ENCODE measurements at places on chromosomes 13 and 19.

GRCh38 chr19:48558018-48558684 is 6.2 kb downstream of the SULT2B1 start:
- peak; percentile 63 for DNase-seq

DNA sequence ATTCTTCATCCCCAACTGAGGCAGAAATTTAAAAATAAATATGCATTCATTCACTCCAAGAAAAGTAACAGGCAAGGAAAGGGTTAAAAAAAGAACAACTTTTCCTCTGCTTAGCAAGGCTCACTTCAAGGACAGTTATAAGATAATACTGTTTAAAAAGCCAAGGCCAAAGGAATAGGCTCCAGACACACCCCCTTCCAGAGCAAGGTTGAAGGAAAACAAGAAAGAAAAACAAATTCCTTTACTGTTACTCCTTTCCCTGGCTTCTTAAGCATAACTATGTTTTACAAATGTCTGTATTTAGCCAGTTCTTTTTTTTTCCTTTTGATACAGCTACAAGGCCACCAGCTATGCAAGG is 8.5 kb downstream of the SIGLEC11 start:
- peak; percentile 47 for DNase-seq

GRCh38 chr13:90122531-90122930 is 1225.0 kb upstream of the MIR17HG start:
- no peak for DNase-seq

GRCh38 chr19:38545596-38545995 is 72.2 kb downstream of the MAP4K1 start:
- DNase-seq: peak; percentile 33

DNA sequence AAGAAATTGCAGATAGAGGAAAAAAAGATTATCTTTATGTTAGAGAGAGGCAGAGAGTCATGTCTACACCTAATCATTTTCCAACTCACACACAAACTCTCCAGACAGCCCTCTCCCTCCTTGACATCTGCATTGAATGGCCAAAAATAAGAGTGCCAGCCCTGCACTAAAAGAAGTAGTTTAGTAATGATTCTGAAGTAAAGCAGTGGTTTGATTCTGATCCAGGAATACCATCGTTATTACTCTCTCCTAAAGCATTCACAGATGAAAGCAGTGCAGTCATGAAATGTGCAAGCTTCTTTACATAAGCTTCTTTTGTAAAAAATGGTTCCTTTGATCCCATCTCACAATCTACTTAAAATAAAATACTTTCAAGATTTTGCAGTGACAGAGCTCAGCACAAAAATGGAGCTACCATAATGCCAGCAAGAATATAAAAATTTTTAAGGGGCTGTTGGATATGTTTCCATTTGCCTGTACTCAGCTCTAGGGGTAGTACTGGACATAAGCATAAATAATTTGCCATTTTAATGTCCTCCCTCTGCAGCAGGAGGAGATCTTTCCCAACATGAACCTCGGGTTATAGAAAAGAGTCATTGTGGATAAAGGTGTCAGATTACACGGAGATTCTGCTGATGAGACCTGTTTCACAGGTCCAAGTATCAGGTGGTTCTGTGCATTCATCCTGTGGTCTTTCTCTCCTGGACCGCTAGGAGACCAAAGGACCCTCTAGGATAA is 406.3 kb downstream of the DCT start:
- DNase-seq: peak; percentile 83

DNA sequence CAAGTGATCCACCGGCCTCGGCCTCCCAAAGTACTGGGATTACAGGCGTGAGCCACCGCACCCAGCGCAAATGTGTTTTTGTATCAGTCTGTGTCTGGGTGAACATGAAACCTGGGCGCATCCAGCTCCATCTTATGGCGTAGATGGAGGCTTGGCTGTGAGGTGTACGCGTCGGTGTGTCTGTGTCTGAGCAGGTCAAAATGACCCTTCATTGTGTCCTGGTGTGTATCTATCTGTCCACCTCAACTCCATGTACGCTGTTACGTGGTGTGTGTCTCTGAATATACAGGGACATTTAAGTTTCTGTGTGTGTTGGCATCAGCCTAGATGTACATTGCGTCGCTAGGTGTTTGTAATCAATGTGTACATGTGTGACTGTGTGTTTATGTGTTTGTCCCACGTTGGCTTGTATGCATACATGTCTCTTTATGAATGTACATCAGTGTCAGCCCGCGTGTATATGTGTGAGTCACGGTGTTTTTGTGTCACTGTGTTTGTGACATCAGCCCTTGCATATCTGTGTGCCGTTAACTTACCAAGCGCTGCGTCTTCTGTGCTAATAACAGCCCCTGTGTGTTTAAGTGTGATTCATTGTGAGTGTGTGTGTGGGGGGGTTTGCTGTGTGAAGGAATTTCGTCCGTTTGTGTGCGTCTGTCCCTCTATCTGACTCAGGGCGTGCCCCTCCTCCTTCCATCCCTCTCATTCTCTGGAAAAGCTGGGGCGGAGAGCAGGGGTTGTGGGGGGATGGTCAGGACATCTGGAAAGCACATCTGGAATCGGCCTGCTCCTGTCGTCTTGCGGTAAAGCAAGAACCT is 6.4 kb downstream of the AXL start:
- peak; percentile 98 for DNase-seq

DNA sequence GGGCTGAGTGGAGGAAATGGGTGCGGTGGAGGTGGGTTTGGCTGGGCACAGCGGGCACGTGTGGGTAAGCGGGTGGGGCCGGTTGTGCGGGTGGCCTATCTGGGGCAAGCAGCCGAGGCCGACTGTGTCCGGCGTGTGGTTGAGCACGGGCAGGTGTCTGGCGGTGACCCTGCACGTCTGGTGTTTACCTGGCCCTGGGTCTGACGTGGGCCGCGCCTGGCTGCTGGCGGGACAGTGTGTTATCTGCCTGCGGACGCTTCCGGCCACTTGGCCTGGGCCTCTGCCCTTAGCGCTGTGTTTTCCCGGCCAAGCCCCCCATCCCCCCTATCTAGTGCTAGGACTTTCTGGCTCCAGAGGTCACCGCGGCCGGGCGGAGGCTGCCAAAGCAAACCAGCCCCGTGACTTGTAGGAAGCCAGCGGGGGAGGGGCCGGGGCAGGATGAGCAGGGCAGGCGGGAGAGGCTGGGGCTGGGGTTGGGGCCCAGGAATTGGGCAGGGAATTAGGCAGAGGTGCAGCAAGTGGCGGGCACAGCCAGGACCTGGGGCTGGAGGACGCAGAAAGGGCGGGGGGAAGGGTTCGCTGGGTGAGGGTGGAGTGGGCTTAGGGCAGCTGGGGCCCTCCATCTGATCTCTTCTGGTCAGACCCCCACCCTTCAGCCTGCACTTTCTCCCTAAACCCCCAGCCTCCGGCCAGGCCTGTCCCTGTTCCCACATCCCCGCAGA is 534 bp upstream of the HPN start:
- DNase-seq: peak; percentile 23

DNA sequence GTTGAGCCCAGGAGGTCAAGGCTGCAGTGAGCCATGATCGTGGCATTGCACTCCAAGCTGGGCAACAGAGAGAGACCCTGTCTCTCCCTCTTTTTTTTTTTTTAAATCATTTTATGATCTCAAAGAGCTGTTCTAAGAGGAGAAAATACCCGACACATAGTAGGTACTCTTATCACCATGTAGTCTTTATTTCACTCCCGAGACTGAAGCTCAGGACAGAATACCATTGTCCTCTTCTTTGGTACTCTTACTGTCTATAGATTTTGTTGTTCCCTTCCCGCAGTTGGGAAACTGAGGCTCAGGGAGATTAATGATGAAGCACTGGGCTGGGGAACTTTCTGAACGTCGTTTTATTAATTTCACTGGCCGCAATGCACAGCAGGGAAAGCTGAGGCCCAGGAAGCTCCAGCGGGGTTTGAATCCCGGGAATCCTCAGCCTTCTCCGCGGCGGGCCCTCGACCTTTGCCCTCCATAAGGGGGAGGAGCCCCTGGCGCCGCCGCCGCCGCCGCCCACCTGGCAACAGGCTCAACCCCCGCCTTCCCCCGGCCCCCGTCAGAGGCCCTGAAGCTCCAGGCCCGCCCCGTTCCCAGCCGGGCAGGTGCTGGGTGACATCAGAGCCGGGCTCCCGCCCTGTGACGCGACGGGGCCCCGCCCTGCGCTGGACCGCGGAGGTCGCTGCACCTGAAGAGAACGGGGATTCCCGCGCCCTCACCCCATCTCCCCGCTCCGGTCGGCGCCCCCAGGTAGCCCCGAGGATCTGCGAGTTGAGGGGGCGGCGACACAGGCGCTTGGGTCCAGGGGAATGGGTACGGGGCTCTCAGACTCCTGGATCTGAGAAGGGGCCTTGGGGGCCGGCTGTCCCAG is 1.6 kb downstream of the MYH14 start:
- DNase-seq: no peak

GRCh38 chr19:52492201-52492993 is 35.1 kb upstream of the ZNF808 start:
- no peak for DNase-seq

- DNase-seq: no peak
Observed at GRCh38 chr19:51724543-51724942, 752 bp upstream of the HAS1 start.

GRCh38 chr13:97019236-97019635 is 25.0 kb upstream of the OXGR1 start:
- no peak for DNase-seq

GRCh38 chr19:50959731-50960500 is 7.1 kb upstream of the KLK5 start:
- DNase-seq: no peak

- no peak for DNase-seq
Observed at GRCh38 chr19:14779151-14779550, 791 bp upstream of the ADGRE2 start.

DNA sequence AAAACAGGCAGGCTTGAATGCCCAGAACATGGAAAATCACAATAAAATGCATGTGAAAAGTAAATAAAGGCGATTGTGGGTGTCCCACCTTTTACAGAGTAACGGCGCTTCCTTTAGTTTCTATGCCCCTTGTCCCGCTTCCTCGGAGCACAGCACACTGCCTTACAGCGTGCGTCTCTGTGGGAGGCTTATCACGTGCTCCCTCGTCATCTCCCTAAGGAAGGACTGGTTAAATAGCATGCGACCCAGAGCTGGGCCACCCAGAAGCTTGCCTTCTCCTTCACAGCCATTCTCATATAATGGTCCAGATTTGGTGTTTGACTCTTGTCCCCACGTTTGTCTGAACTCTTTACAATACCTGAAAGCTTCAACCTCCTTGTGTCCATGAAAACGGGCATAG is 56.6 kb downstream of the LIG4 start:
- no peak for DNase-seq

DNA sequence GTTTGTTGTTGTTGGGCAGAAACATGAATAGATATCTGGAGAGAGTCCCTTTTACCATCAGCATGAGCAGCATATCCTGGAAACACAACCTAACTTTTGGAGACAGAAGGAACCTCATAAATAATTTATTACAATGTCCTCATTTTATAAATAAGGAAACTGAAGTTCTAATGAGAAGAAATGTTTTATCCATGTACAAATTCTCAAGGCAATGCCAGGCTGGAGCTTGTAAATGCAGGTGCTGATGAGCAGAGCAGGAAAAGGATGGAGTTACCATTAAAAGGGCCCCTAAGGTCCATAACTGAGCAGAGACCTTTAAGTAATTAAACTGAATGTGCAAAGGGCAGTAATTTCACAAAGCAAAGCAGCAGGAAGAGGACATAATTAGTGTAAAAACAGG is 17.3 kb downstream of the LCP1 start:
- DNase-seq: no peak

DNA sequence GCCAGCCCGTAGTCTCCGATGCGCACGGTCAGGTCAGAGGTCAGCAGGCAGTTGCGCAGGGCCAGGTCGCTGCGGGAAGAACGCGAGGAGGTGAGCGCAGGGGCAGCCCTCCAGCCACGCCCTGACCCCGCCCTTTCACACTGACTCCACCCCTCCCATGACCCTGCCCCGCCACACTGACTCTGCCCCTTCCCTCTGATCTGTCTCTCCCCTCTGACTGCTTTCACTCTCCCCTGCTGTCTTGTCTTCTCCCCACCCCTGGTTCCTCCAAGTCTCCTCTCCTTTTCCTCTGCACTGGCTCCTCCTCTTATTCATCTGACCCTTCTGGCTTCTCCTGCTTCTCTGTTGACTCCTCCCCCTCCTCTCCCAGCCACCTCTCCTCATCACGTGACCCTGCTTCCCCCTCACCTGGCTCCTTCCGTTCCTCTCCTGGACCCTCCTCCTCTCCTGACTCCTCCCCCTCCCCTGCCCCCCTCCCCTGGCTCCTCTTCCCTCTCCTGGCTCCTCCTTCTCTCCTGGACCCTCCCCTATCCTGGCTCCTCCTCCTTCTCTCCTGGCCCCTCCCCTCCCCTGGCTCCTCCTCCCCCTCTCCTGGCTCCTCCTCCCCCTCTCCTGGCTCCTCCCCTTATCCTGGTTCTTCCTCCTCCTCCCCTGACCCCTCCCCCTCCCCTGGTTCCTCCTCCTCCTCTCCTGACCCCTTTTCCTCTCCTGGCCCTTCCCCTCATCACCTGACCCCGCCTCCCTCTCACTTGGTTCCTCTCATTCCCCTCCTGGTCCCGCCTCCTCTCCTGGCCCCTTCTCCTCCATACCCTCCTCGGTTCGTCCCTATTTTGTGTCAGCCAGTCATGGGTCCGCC is 9.9 kb downstream of the LMTK3 start:
- DNase-seq: peak; percentile 20

DNA sequence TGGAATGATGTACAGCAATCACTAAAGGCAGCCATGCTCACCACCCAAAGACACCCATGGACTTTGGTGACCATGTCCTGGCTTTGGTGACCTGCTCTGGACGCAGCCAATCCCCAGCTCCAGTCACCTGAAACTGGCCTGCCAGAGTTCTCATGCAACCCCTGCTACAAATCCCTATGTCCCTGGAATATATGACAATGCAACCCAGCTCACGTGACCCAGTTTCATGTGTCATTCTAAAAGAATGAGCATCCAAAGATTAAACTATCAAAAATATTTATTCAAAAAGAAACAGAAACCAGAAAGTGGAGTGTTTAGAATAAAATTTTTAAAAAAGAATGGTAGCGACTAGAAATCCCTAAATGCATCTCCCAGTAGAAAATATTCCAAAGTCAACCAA is 203.3 kb upstream of the IRS2 start:
- DNase-seq: peak; percentile 64

- DNase-seq: no peak
Observed at GRCh38 chr13:77653301-77653700, 44.2 kb upstream of the SLAIN1 start.

Measured in iris pigment epithelial cell (primary cell).